Stomach (tissue), 19 donors: ENCODE measurements at places on chromosomes 4 and X. TPM values are rescaled to one million over a fixed set of nuclear protein-coding genes. Genes with fewer than 3 reads are reported as not detected.

SLC10A4 gene
- not detected for total RNA-seq

ZNF157 gene
- total RNA-seq = not detected

CT47B1 gene
- total RNA-seq = not detected

ATOH1 gene
- total RNA-seq = 35.3 TPM

DNA sequence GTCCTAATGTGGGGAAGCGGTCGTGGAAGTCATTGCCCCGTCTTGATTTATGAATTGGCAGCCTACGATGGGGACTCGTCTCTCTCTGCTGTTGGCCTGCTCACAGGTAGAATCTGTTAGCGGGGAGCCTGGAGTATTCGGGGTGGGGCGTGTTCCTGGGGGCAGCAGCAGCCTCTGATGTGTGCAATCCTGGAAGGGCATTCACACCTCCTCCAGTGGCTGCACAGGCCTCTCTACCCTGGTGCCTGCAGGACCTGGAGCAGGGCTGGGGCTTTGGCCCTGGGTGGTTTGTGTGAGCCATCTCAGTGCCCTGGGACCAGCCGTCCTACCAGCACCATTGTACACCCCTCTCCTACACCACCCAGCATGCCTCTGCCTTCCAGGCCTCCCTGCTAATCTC lies 340.9 kb downstream of the ARHGAP10 start:
- no peak for DNase-seq
- peaks cover 39% of the 10 kb centered on the region for H3K36me3 ChIP-seq
- no peak overlapping the region for H3K4me3 ChIP-seq
- no peaks in the 10 kb centered on the region for H3K27me3 ChIP-seq

GRCh38 chr4:23769406-23769805 lies 120.4 kb downstream of the PPARGC1A start:
- H3K4me1 ChIP-seq = no peaks in the 10 kb centered on the region
- DNase-seq = no peak

MXD4 gene
- total RNA-seq = 53.5 TPM

DNA sequence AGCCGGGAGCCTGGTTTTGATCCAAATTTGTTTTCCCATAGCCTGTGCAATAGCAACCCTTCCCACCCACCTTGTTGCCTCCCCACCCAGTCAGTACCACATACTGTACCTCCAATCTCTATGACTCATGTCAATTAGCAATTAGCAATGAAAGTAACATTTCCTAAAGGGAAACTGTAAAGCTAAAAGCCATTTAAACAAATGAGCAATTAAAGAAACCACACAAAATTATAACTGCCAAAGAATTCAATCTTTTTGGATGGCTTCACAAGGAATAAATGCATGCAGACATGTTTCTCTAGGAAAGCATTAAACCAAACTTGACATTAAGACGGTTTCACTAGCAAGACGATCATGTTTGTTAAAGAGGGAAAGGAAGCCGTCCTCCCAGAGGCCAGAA lies 169.0 kb upstream of the MAP3K15 start:
- peaks cover 8% of the 10 kb centered on the region for H3K4me1 ChIP-seq
- no peaks in the 10 kb centered on the region for H3K27me3 ChIP-seq
- no peak overlapping the region for H3K4me3 ChIP-seq
- DNase-seq = no peak
- peak overlapping the region; percentile 48 for H3K27ac ChIP-seq

GRCh38 chrX:112832481-112833095 lies 8.0 kb downstream of the AMOT start:
- H3K27ac ChIP-seq = peak overlapping the region; percentile 15
- H3K4me1 ChIP-seq = peaks cover 6% of the 10 kb centered on the region
- no peaks in the 10 kb centered on the region for H3K27me3 ChIP-seq
- no peak overlapping the region for H3K4me3 ChIP-seq
- peak; percentile 90 for DNase-seq
- H3K36me3 ChIP-seq = no peaks in the 10 kb centered on the region

ADH1B gene
- total RNA-seq = 101 TPM
